Metanephros (tissue), 2 donors: ENCODE measurements at places on chromosomes 16 and 17. TPM values are rescaled to one million over a fixed set of nuclear protein-coding genes. Genes with fewer than 3 reads are reported as not detected.

SECTM1 gene
- total RNA-seq = 3.6 TPM

KRT12 gene
- total RNA-seq = not detected

MYH1 gene
- 1.5 TPM for total RNA-seq

OR4D2 gene
- total RNA-seq = not detected

TERB1 gene
- not detected for total RNA-seq

HASPIN gene
- total RNA-seq = 4.2 TPM

PRKAR1A gene
- total RNA-seq = 270 TPM

TBX4 gene
- total RNA-seq = 0.58 TPM

NOD2 gene
- total RNA-seq = 2.8 TPM

MT1G gene
- total RNA-seq = 40.0 TPM

QPRT gene
- 86.2 TPM for total RNA-seq

OTOP2 gene
- not detected for total RNA-seq

KRT36 gene
- not detected for total RNA-seq

RNPS1 gene
- total RNA-seq = 78.3 TPM

TLCD3B gene
- total RNA-seq = 1.5 TPM

CMTM2 gene
- total RNA-seq = 0.93 TPM

EZH1 gene
- total RNA-seq = 32.3 TPM

PLLP gene
- total RNA-seq = 14.1 TPM

PPP1R27 gene
- 5.7 TPM for total RNA-seq

GAS2L2 gene
- total RNA-seq = 0.06 TPM

SLFN11 gene
- 16.3 TPM for total RNA-seq

RNF43 gene
- total RNA-seq = 14.8 TPM

AARS1 gene
- total RNA-seq = 77.0 TPM

DVL2 gene
- 73.5 TPM for total RNA-seq
